Cortex of kidney (tissue), 1 donor: ENCODE measurements at places on chromosomes 12 and 14.

DNA sequence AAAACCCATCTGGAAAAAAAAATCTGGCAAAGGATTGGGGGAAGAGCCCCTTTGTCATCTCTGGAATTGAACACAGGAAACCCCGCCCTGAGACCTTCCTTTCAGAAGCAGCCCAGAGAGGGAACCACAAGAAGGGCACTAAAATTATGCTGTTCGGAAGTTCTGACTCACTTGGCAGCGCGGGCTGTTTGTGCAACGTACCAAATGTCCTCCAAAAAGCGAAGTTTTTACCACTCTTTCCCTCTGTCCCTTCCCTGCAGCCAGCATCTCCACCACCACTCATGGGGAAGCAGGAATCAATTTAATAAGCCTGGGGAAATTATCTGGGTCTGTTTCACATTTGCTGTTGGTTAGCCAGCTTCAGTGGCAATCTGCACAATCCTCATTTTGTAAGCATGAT is 3.2 kb upstream of the SYNE3 start:
- no peak for DNase-seq

DNA sequence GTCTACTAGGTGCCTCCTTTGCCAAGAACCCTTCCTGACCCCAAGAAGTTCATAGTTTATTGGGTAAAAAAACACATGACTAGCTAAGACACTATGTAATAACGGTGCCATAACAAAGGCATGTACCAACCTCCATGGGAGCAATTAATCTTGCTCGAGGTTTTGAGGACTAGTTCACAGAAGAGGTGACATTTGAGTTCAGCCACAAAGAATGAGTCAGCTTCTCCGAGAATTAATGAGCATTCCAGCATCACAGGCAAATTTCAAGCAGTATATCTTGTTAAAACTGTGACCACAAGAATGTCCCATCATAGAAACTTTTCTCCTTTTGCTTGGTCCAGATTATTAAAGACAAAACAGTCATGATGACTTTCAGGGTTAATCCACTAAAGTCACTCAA is 113.0 kb upstream of the RAP1B start:
- DNase-seq: no peak

GRCh38 chr12:42932936-42933335 is 343.4 kb upstream of the PRICKLE1 start:
- no peak for DNase-seq

DNA sequence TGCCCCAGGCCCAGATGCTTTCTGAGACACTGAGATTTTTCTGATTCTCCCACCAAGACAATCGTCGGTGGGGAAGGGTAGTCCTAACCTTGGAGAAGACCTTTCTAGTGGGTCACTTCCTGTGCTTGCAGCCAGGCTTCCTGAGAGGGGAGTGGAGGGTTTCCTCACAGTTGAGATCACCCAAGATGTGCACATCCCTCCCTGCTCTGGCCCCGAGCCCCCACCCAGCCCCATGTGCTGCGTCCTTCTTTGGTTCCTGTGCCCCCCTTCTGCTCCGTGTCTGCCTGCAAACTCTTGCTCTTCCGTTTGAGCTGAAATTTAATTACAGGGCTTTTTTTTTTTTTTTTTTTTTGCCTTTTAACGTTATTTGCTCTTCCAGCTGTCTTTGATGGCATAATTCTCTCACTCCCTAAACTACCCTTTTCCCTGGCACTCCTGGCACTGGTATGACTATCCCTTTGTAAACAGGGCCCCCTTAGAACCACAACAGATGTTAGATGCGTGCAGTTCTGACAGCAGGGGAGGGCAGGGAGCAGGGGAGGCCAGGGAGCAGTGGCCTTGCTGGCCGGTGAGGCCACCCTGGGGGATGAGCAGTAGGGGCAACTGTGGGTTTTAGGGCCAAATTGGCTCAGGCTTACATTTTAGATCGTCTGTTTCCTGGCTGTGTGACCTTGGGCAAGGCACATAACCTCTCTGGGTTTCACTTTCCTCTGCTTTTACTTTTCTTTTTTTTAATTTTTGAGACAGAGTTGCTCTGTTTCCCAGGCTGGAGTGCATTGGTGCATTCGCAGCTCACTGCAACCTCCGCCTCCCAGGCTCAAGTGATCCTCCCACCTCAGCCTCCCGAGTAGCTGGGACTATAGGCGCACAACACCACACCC is 144.5 kb downstream of the PHETA1 start:
- DNase-seq: no peak

DNA sequence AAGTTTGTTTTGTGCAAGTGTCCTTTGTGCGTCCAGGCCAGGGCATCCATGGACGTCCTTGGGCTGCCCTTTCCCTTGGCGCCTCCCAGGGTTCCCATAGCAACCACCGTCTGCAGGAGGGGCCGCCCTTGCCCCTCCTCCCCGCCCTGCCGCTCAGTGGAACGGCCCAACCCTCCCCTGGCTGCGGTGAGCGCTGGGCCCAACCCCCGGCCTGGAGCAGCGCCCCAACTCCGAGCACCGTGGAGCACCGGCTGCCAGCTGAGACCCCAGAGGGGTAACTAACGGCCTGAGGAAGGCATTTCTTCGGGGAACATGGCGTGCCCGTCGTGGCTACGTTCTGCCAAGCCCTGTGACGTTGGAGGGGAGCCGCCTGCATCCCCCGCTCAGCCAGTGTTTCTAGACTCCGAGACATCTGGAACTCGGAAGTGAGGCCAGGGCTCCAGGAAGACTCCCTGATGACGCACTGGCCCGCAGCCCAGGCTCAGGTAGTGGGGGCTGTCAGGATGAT is 5.3 kb upstream of the ACACB start:
- DNase-seq: peak; percentile 69

DNA sequence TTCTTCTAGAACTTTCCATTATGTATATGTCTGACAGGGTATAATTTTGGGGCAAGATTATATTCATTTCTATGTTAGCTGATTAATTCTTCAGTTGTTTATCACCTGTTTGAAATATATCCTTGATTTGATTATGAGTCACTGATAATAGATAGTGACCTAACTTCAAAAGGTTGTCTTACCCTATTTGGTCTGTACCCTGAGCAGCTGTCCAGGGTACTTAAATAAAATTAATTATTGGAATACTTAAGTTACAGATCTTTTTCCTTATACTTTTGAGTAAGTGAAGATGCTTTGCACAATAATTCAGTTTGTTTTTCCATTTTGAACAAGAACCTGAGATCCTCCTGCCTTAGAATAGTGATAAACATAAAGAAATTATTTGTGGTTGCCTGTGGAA is 13.2 kb upstream of the NPAS3 start:
- DNase-seq: no peak

GRCh38 chr12:28027328-28027727 is 54.8 kb upstream of the PTHLH start:
- no peak for DNase-seq

- DNase-seq: no peak
Observed at GRCh38 chr14:24409956-24410355, 11.2 kb downstream of the NYNRIN start.

DNA sequence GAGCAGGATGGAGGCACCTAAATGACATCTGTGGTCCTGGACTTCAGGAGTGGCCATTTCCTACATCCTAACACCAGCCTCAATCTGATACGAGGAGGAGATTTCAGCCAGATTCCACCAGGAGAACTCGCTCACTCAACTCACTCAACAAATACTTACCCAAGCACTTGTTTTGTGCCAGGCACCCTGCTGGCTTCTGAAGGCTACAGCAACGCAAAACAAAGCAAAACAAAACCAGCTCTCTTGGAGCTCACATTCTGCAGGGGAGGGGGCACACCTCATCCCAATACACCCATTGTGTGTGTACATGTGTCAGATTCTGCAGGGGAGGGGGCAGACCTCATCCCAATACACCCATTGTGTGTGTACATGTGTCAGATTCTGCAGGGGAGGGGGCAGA is 144.8 kb downstream of the PIWIL1 start:
- DNase-seq: no peak

DNA sequence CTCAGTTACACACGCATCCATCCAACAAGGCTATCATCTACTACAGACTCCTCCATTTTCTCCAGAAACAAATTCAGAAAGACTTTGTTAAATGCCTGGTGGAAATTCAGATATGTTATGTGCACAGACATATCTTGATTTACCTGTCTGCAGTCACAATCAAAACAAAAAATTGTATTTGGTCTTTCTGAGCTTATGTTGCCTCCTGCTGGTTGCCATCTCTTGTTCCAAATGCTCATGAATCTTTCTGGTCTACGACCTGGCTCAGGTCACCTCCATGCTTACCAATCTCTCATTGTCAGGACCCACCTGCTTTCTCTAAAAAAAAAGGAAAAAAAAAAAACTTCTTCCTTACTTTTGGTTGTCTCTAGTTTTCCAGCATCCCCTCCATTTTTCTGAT is 169.2 kb upstream of the PLXNC1 start:
- no peak for DNase-seq

DNA sequence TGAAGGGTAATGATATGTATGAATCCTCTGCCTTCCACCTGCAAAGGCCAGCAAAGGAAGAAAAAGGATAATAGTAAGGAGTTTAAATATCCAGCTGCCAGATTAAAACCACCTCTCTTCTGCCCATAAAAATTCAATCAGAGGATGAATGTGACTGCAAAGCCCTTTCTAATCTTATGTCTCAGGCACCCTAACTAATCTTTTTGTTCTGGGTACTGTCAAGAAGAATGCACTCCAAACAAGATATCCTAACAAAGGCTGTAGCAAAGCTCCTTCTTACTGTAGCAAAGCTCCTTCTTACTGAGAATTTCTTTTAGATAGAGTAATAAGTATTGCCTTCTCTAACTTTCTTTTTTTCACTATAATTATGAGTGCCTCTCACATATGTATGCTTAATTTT is 91.8 kb downstream of the ST8SIA1 start:
- no peak for DNase-seq

DNA sequence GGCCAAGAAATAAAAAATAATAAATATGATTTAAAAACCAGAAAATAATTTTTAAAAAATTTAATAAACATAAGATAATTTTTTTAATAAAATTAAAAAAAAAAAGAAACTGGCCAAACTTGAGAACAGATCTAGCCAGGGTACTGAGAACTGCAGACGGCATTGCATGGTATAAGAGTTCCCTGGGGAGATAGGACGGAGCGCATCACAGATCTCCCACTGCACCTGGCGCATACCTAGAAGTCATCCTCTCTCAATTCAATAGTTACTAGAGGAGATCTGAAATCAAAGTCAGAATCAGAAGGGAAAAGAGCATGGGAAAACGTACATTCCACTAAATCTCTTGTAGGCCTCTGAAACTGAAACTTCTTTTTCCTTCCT is 58.9 kb upstream of the BCL2L14 start:
- DNase-seq: no peak

- no peak for DNase-seq
Observed at GRCh38 chr14:83041224-83041623, 1507.6 kb upstream of the SEL1L start.

DNA sequence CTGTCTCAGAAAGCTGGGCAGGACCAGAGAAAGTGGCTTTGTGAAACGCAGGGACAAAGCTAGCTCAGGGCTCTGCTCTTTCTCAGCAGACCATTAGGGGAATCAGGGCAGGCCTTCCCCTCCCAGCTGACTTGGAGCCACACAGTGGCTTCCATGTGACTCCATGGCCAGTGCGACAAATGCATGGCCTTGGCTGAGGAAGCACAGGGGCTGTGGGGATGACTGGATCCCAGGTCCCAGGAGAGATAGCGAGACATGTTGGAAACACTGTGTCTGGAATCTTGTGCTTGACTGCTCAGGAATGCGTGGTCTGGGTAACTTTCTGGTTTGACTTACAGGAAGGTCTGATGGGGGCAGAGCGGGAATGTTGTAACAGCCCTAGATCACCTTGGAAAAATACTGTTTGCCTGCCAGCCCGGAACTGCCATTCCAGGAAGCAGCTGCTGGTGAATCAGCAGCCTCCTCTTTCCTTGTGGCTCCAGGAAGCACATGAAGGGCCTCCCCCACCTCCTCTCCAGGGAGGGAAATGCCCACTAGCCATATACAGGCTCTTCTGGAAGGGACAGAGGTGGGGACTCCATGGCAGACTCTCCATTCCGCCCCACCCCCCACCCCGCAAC is 133.5 kb upstream of the HIF1A start:
- DNase-seq: no peak

DNA sequence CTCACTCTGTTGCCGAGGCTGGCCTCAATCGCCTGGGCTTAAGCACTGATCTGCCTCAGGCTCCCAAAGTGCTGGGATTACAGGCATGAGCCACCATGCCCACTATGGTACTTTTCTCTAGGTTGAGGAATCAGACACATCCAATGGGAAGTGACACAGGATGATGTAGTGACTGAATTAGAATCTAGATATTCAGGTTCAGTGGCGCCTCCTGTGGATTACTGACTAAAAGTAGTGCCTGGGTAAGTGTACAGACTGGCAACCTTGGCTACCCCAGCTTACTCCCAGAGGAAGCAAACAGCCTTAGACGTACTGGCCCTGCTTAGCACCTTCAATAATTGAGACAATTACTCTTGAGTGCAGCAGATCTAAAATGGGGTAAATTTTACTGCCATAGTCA is 22.8 kb downstream of the GALNT8 start:
- DNase-seq: no peak

GRCh38 chr12:120997448-120997847 is 18.8 kb downstream of the C12orf43 start:
- DNase-seq: no peak

- no peak for DNase-seq
Observed at GRCh38 chr12:15682826-15683225, 106.4 kb downstream of the EPS8 start.

DNA sequence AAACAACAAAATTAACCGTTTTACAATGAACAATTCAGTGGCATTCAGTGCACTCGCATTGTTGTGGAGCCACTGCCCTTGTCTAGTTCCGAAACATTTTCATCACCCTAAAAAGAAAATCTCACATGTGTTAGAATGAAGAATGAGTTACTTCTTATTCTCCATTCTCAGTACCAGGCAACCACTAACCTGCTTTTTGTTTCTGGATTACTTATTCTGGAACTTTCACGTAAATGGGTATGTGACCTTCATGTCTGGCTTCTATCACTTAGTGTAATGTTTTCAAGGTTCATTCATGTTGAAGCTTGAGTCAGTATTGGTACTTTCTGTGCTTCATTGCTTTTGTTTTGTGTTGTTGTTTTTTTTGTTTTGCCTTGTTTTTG is 15.6 kb downstream of the RCOR1 start:
- DNase-seq: no peak

GRCh38 chr14:38004610-38004879 is 203.2 kb upstream of the SSTR1 start:
- no peak for DNase-seq

DNA sequence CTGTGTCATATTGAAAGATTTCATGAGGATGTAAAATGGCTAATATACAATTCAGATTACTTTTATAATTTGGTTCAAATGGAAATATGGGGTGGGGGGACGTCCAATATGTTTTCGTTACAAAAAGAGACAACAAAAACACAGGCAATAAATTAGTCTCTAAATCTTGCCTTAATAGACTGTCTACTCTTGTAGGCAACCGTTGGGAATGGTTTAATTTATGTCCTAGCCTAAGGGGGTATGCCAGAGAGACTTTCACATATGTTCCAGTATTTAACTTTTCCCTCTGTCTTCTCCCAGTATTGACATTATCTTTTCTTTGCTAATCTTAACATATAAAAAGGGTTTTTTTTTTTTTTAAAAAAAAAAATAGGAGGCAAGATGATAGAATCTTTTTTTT is 41.5 kb upstream of the LIN7A start:
- no peak for DNase-seq

- DNase-seq: no peak
Observed at GRCh38 chr14:20866194-20866593, 25.0 kb upstream of the RNASE3 start.
